ENCODE measurements at places on chromosomes 13 and 19.

DNA sequence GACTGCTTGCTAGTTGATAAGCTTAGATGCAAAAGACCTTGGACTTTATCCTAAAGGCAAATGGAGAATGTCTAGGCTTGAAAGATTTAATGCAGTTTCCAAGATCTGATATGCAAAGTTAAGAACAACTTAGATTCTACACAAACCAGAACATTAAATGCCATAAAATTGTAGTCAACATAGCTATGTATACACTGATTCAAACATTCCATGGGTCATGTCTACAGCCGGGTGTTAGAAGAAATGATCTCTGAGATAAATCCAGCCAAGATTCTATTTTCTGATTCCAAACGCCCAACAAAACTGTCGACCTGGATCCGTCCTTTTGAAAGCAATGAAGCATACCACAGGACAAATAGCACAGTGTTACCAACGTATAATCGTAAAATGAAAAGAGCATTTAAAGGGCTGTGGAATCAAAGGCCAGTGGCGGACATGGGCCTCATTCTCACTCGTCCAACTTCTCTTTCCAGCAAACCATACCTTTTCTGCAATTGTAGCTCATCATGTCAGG lies 52.7 kb downstream of the KCTD12 start:
- no peak for DNase-seq

- no peak for DNase-seq
Observed at GRCh38 chr13:74836628-74837027, 645.3 kb downstream of the TBC1D4 start.

GRCh38 chr19:38267761-38268483 lies 3.5 kb downstream of the SPINT2 start:
- no peak for DNase-seq

DNA sequence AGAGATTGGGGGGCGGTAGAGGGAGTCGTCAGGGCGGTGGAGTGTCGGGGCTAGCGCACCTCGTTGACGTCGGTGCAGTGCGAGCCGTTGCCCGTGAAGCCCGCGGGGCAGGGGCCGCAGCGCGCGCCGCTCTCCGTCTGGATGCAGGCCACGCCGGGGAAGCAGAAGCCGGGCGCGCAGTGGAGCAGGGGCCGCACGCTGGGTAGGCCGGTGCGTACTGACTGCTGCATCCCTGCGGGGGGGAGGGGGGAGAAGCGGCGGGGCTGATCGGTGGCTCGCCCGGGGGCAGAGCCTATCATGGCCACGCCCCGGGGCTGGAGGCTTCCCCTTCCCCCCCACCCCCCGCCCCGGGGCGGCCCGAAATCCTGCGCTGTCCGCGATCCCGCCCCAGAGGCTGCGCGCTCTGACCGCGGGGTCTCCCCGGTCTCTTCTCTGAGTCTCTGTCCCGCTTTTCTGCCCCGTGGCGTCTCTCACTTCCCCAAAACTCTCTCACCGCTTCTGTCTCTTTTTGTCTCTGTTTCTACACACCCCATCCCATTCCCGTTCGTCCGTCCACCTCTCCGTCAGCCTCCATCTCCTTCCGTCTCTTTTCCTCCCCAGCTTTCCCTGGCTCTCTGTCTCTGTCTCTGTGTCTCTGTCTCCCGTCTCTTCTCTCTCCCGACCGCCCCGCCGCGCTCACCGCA lies 1.1 kb downstream of the COMP start:
- DNase-seq: peak; percentile 59

- DNase-seq: peak; percentile 64
Observed at GRCh38 chr19:38263689-38264485, 486 bp upstream of the SPINT2 start.

- no peak for DNase-seq
Observed at GRCh38 chr13:21176982-21177284, 475 bp downstream of the MRPL57 start.

DNA sequence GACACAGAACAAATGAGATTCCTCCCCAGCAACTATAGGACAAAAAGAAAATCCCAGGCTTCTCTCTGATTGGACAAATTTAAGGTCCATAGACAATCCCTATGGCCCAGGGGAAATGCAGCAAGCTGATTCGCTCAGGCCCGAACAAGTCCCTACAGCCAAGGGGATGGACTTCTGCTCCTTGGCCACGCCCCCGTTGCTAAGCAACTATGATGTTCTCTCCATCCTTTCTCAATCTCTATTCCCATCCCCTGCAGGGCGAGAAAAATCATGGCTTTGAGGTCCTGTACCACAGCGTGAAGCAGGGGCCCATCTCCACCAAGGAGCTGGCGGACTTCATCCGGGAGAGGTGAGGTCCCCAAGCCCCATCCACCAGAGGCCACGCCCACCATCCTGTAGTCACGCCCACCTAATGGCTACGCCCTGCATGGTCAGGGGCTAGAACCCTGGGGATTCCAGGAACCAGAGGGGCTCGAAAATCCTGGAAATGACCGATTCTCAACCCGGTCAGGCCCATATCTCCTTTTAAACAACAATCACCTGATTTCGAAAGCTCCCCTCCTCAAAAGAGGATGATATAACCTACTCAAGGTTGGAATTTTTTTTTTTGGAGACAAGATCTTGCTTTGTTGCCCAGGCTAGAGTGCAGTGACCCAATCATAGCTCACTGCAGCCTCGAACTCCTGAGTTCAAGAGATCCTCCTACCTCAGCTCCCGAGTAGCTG lies 11.4 kb downstream of the FCHO1 start:
- DNase-seq: peak; percentile 57

DNA sequence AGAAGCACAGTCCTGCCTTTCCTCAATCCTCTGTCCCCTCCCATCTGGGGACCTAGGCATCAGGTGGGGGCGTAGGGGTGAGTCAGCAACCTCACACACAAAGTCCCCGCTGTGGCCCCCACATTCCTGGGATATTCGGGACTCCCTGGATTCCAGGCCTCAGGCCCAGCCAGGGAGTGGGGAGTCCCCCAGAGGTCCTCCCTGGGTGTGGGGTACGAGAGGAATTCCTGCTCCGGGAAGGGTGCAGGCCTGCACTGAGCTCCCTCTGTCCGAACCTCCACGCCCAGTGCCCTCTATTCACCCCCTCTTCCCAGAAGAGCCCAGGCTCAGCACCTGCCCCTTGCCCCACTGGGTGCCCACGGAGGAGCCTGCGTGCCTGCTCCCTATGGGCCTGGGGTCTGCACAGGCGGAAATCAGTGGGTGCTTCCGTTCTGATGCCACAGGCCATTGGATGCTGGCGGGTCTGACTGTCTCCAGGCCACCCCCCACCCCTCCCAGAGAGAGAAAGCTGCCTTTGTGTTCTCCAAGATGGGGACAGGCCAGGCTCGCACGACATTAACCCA lies 3.4 kb downstream of the CADM4 start:
- DNase-seq: peak; percentile 37

DNA sequence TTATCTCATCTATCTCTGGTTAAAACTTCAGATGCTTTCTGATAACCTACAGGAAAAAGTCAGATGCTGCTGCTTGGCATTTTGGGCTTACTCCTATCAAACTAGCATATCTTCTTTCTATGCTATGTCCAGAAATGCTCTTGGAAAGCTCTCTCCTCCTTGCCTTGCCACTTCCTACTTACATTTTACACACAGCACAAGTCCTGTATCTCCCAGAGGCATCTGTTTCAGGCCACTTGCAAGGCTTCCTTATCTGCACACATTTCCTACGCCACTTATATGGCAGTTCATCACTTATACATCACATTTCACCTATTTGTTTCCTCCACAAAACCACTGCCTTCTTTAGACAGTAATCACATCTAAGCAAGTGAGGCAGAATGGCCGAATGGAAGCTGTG lies 220.3 kb downstream of the DNAJC15 start:
- DNase-seq: no peak

DNA sequence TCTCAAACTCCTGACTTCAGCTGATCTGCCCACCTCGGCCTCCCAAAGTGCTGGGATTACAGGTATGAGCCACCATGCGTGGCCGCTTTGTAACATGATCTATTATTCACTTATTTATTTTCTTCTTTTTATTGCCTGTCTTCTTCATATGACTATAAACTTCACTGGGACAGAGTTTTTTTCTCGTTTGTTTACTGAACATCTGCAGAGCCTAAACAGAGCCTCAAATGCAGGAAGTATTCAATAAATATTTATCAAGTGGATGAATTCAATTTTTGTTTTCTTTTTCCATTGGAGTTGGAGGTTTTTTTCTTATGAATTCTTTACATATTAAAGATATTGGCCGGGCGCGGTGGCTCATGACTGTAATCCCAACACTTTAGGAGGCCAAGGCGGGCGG lies 54.7 kb downstream of the SKA3 start:
- DNase-seq: no peak

GRCh38 chr13:94859278-94859691 lies 146.9 kb upstream of the SOX21 start:
- DNase-seq: no peak

DNA sequence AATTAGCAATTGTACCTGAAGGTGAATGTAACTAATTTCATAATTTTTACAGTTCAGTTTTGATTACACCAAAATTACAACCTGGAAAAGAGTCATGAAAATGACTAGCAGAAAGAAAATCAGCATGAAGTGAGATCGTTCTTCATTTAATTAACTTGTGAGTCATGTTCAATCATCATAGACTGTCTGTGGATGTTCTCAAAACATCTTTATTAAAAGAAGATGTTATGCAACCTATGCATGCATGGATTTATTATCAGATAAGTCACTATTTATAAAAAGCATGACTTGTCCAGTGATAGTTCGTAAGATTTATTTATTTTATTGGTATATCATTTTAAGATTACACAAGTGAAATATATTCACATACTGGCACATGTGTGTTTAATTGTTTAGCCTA lies 245.9 kb downstream of the ITGBL1 start:
- peak; percentile 55 for DNase-seq

DNA sequence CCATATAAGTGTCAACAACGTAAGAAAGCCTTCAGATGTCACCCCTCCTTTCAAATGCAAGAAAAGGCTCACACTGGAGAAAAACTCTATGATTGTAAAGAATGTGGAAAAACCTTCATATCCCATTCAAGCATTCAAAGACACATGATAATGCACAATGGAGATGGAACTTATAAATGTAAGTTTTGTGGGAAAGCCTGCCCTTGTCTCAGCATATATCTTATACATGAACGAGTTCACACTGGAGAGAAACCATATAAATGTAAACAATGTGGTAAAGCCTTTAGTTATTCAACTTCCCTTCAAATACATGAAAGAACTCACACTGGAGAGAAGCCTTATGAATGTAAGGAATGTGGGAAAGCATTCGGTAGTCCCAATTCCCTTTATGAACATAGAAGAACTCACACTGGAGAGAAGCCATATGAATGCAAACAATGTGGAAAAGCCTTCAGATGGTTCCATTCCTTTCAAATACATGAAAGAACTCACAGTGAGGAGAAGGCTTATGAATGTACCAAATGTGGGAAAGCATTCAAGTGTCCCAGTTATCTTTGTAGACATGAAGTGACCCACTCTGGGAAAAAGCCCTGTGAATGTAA lies 11.1 kb downstream of the ZNF844 start:
- DNase-seq: peak; percentile 33

DNA sequence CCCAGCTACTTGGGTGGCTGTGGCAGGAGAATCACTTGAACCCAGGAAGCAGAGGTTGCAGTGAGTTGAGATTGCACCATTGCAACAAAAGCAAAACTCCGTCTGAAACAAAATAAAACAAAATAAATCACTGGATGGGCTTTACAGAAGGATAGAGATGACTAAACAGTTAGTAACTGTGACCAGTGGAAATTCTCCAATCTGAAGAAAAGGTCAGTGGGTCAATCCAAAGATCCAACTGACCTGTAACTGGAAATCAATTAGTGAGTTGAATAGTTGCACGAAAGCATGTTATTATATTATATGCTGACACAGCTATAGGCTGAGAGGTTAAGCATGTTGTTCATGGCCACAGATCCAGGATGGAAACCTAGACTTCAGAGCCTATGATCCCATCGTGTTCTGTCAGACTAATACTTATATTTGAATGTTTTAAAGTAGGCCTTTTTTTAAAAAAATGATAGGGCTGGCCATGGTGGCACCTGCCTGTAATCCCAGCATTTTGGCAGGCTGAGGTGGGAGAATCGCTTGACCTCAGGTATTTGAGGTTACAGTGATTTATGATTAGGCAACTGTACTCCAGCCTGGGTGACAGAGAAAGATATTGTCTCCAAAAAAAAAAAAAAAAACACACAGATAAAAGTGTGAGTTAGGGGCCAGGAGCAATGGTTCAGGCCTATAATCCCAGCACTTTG lies 1.4 kb downstream of the ECH1 start:
- DNase-seq: peak; percentile 79

DNA sequence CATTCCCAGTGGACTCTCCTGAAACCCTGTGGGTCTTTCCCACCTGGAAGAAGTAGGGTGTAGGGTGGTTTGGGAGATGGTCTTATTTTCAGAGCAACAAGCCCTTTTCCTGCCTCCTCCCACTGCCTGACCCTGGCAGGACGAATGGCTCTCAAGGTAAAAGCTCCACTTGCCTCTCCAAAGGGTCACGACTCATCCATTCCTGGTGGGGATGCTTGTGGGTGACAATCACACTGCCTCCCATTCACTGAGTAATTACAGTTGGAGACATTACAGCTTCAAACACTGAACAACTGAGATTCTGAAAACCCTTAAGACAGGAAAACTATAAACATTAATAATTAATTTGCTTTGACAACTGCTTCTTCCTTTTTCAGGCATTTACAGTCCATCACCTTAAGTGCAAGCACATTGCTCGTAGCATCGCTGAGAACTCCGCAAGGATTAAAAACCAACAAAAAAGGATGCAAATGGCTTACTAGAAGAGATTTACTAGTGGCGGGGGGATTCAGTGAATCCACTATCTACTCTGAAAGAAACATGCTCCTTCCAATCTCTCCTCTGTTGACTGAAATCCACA lies 199.6 kb upstream of the IRS2 start:
- peak; percentile 37 for DNase-seq

DNA sequence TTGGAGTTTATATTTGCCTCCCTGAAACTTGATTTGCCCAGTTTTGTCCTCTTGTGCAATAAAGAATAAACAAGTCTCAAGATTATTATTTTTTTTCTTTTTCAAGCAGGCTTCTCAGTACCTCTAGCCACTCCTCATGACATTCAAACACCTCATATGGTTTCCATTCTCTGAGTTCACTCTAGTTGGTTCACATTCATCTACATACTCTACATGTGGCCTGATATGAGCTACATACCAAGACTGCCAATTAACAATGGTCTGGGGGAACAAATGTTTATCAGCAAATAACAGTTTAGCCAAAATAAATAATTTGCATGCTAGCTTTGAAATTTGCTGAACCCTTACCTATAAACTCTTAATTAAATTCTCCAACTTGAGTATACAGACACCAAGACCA lies 22.5 kb downstream of the KCNRG start:
- DNase-seq: no peak

DNA sequence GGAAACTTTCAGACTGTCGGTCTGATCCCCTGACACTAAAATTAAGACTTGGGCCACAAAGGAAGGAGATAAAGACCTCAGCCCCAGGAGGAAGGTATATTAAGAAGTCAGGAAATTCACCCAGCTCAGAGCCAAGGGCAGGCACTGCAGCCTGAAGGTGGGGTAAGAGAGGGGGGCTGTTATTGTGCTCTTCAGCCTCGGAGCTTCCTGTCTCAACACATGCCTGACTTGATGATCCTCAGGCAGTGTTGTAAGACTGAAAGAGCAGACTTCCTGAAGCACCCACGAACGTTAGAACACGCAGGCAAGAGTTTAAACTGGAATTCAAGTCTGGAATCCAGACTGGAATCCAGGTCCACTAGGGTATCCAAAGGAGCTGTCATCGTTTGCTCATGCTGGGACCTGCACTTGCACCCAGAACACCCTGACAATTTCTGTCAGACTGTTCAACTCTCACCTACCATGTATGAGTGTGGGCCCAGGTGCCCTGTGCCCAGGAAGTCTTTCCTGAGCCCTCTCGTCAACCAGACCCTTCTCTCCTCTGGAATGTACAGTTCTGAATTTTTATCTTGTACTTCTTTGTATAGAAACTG lies 10.7 kb upstream of the FLT1 start:
- DNase-seq: no peak

- DNase-seq: peak; percentile 56
Observed at GRCh38 chr19:55676383-55676782, 1.4 kb downstream of the EPN1 start.
